Cerebellar nuclear complex (tissue), 1 donor: ENCODE measurements at places on chromosomes 16 and 17.

- no peak for DNase-seq
Measured at GRCh38 chr17:14762736-14763479, 462.0 kb downstream of the HS3ST3B1 start.

GRCh38 chr16:23080329-23080728, 68.9 kb downstream of the USP31 start:
- DNase-seq: no peak

GRCh38 chr17:54085934-54086333, 263.2 kb downstream of the KIF2B start:
- DNase-seq: no peak

- DNase-seq: no peak
Measured at GRCh38 chr16:56181401-56181800, 9.9 kb upstream of the GNAO1 start.

DNA sequence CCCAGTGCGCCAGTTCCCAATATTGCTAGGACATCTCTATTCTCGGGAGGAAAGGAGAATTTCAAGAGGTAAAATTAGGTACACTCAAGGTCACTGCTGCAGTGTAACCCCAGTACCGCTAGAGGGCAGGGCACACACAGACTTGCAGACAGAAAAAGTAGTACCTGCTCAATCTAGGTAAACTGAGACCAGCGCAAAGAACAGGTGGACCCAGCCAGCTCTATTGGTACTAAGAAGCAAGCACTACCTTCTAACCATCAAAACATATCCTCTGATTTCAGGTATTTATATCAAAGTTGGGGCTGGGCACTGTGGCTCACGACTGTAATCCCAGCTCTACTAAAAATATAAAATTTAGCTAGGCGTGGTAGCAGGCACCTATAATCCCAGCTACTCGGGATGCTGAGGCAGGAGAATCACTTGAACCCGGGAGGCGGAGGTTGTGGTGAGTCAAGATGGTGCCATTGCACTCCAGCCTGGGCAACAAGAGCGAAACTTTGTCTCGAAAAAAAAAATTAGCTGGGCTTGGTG, 3.6 kb upstream of the WDR81 start:
- no peak for DNase-seq

GRCh38 chr17:44216173-44216572, 3.3 kb downstream of the UBTF start:
- no peak for DNase-seq

GRCh38 chr17:83090444-83091256, 11.2 kb downstream of the METRNL start:
- no peak for DNase-seq

DNA sequence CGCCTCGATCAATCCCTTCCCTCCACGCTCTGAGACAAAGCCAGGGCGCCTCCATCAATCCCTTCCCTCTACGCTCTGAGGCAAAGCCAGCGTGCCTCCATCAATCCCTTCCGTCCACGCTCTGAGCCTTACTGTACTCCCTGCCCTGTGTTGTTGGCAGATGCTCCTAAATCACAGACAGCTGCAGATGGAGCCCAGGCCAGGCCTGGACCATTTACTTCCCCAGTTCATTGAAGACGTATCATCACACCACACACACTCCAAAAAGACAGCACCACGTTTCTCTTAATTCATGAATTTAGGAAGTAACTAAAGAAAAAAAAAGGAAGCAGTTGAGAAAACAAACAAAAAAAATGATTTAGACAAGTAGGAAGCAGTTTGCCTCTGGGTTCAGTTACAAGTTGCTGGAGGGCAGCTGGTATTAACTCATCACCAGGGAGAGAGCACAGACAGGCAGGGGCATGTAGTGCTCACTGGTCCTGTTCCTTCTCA, 7.4 kb upstream of the CD300LD start:
- DNase-seq: no peak

GRCh38 chr16:89010210-89010925, 33.4 kb upstream of the CBFA2T3 start:
- no peak for DNase-seq

DNA sequence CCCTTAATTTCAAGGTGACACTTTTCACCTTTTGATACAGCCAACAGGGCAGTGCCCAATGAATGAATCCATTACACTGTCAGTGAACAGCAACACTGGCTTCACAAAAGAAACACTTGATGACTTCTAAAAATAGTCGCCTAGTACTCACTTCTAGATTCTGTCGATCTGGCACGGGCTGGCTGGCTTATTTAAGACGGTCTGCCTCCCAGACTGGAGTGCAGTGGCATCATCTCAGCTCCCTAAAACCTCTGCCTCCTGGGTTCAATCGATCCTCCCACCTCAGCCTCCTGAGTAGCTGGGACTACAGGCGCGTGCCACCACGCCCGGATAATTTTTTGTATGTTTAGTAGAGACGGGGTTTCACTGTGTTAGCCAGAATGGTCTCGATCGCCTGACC, 1.9 kb downstream of the NDUFAB1 start:
- no peak for DNase-seq

DNA sequence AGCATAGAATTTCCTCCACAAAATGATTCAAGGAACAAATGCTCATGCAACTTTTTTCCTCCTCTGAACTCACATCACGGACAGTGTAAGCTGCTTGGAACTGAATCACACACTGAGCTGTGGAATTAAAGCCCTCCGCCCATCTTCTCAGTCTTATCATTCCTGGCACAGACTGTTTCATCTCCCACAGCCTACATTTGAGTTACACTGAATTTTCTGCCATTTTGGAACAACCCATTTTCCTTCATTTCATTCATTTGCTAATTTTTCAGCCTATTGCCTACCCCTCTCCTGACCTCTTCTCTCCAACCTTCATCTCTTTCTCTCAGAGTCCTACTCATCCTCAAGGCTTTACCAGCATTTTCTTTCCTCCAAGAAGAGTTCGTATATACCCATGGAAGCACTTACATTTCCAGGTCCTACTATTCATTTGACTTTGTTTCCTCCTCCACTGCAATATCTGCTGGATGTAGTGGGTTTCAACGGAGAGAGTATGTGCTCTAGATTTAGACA, 39.1 kb upstream of the TOM1L1 start:
- no peak for DNase-seq

DNA sequence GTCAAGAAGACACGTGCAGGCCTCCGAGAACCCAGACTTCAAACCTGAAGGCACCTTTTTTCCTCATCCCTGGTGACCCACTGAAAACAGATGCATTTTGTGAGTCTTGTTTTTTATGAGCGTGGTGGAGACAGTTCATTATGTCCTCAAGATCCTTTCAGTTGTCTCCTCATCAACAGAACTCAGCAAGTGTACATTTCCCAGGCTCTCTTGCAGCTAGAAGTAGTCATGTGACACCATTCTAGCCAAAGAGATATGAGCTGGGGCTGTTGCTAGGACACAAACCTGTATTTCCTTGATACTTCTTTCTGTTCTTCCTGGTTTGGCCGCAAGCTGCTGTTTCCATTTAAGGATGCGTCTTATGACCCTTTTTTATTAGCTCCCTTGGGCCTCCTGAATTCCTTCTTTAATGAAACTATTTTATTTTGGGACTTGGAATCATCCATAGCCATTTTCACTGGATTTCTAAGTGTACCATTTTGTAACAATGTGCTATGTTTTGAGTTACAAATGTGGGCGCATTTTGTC, 135.7 kb upstream of the FOXF1 start:
- no peak for DNase-seq

DNA sequence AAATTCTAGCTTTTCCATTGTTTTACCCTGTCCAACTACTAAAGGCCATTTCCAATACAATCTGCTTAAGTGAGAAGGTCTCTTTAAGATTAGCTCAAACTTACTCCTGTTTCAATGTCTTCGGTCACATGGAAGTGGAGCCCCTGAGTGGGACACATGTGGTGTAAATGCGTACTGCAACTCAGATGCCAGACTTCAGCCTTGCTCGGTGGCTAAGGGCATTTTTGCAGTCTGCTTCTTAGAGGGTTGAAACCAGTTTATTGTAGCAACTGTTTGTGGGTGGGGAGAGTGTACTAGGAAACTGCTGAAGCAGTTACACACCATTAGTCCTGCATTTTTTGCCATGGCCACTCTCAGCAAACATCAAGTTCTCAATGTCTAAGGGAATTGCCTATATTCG, 140.6 kb downstream of the PARN start:
- no peak for DNase-seq

DNA sequence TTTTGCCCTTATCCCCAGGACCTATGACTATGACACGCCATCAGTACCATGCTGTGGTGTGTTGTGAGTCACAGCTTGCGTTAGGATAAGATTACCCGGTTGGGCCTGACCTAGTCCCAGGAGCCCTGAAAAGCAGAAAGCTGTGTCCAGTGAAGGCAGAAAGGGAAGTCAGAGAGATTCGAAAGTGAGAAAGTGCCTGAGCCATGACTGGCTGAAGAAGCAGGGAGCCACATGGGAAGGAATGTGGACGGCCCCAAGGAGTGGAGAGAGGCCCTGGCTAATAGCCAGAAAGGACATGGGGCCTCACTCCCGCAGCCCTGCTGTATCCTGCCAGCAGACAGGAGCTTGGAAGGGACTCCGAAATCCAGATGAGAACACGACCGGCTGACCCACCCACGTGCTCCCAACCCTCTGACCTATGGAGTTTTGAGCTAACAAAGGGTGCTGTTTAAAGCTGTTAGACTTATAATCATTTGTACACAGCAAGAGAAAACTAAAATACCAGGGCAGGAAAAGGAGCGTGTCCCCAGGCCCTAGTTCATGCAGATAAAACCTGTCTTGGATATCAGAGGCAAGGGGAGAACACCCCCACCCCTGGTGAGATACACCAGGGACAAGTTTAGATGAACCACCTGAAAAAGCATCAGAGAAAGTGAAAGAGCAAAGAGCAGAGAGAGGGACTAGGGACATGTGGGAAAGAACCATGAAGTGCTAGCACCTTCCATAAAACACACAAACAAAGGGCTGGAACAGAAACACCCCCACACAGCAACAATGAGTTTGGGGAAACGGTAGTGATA, 115.3 kb downstream of the SLC39A11 start:
- DNase-seq: no peak

DNA sequence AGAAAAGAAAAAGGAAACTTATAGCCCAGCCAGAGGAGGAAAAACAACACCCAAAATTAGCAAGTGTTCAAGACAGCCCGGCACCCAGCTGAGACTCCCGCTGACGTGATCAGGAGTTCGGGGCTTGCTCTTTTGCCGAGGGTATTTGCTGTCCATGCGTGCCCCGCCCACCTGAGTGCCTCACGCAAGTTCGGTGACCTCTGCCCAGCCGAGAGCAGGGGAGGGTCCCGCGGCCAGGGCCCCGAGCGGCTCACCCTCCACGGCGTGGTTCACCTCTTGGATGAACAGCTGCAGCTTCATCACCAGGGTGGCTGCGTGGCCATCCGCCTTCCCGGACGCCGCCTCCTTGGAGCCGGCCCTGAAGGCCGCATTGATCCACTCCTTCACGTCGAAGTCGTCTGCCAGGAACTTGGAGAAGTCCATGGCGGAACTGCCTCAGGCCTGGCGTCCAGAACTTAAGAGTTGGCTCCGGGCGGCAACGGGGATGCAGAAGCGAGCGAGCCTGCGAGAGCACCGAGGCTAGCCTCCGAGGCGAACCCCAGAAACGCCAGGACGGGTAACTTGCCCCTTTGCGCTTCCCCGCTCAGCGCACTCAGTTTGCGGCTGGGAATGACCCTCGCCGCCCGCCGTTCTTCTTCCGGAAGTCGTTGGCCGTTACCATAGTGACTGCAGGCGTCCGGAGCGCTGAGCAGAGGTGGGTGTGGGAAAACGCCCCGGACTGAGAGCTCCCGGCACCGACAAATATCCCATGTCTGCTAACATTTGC, at the start of gene COG7:
COG7 (minus strand) TSS at position 618 of the 766 bp plus-strand sequence; CDS start at position 423, 195 bp downstream.
- no peak for DNase-seq

- DNase-seq: no peak
Measured at GRCh38 chr16:77898671-77899211, 110.4 kb downstream of the VAT1L start.

GRCh38 chr16:65049679-65050078, 72.2 kb downstream of the CDH11 start:
- DNase-seq: no peak

DNA sequence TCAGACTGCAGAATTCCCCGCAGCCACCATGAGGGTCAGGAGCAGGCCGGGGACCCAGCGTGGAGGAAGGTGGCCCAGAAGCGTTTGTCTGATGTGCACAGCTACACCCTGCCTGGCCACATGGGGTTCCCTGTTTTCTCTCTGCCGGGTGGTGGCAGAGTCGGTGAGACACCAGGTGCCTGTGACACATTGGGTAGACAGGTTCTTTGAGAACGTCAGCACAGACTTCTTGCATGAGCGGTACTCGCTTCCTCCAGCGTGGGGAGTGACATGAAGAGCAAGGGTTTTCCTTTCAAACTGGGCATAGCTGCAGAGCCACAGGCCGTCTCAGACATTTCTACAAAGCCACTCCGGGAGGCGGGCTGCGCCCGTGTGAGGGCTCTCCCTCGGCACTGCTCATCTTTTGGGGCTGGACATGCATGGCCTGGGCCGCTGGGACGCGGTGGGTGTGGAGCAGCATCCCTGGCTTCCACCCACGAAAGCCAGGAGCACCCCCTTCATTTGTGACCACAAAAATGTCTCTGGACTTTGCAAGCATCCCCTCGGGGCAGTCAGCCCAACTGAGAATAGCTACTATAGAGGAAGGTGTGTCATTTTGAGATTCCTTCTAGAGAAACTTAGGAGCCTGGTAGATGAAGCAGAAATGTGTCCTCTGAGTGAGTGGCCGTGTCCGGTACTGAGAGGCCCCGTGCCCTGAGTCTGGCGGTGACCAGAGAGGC, 26.0 kb downstream of the NME3 start:
- DNase-seq: no peak

GRCh38 chr17:29956225-29956624, 14.8 kb downstream of the EFCAB5 start:
- DNase-seq: no peak

DNA sequence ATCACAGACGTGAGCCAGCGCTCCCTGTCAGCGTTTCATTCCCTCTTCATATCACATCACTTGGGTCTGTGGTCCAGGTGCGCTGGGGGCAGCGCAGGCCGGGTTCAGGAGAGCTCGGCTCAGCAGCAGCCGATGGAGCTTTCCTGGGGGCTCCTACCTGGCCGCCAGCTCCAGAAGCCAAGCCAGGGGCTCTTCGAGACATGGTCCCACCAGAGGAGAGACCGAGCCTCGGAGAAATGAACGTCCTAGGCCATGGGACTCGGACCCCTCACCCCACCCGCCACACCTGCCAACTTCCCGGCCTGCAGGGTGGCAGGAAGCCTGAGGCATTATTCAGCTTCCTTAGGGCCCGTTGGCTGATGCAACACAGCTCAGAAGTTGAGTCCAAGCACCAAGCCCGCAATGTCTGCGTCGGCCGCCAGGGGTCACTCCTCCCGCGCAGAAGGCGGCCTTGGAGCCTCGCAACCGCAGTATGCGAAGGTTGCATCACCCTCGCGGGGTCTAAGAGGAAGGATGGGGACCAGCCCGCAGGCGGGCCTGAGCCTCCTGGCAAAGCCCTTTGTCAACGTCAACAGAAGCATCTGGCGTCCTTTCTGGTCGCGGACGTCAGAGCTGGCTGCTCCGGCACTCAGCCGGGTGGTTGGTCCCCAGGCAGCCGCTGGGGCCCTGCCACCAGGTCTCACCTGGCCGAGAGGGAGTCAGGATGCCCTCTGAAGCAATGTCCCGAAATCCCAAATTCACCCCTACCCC, 13.2 kb upstream of the KLHDC4 start:
- DNase-seq: no peak

- no peak for DNase-seq
Measured at GRCh38 chr16:84593825-84594724, 23.8 kb downstream of the COTL1 start.
